ENCODE measurements at places on chromosomes 2 and 18.

GRCh38 chr18:46736135-46736534 is 20.7 kb downstream of the ST8SIA5 start:
- DNase-seq = no peak

DNA sequence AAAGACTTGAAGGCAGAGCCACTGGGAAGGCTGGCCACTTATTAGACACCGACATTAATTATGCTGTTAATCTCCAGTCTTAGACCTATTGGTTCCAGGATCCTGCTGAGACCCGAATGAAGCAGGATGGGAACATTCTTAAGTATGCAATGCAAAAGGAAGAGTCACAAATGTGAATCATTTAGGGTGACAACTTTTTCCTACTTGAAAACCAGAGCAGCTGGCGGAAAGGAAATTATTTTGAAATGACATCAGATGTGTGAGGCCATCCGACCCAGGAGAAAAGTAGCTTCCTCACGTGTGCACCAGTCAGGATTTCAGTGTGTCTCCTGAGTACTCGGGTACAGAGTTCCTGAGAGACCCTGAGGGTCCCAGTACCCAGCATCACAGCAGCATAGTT is 222.9 kb upstream of the NCKAP5 start:
- peak; percentile 71 for DNase-seq

GRCh38 chr18:2572892-2573291 is 1.5 kb downstream of the NDC80 start:
- DNase-seq = no peak

DNA sequence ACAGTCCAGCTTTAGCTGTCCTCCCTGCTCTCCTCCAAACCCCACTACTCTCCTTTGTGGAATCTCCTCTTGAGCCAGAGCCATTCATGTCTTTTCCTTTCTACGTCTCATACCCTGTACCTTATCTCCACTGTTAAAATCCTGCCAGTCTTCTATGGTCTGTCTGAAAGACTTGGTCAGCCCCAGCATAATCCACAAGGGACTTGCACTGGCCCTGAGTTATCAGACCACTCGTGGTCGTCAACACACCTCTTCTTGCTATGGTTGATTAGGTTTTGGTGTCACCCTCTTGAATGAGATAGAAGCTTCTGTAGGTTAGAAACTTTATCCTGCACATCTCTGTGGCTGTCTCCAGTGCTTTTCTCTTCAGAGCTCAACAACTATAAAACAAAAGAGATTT is 56.8 kb downstream of the MYO1B start:
- no peak for DNase-seq

GRCh38 chr2:240638512-240639160 is 13.4 kb downstream of the GPR35 start:
- no peak for DNase-seq

- no peak for DNase-seq
Observed at GRCh38 chr2:209456489-209456888, 32.6 kb downstream of the MAP2 start.

Measured in fibroblast of skin of abdomen (primary cell).